ENCODE measurements at places on chromosomes 4 and X.

DNA sequence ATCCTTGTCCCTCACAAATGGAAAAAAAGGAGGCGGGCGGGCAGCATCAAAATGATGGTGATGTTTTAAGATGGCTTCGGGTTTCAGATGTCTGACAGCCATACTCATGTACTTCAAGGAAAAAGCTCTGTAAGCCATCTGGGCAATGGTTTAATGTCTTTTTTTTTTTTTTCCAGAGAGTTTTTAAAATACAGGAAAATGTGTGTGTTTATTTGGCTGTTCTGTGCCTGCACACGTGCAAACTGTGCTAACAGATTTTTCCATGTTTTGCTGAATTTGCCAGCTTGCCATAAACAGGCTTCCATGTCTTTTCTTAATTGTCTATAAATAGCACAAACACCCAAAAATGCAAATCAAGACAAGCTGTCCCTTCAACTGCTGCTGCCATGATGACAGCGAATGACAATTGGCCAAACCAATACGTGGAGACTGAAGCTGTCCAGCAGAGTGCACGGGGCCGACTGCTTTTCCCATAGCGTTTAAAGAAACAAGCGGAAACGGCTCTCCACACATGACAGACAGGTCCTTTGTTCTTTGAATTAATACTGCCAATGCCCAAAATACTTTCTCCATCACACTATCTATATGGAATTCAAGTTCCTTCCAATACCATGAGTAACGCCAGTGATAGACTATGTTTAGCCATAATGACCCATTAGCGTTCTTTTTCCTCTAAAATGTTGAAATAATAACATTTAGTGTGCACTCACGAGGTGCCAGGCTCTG lies 35.7 kb downstream of the AFAP1 start:
- peak; percentile 95 for DNase-seq

- no peak for DNase-seq
These were observed 16.2 kb downstream of the CTAG1B start for GRCh38 chrX:154602766-154603437.

DNA sequence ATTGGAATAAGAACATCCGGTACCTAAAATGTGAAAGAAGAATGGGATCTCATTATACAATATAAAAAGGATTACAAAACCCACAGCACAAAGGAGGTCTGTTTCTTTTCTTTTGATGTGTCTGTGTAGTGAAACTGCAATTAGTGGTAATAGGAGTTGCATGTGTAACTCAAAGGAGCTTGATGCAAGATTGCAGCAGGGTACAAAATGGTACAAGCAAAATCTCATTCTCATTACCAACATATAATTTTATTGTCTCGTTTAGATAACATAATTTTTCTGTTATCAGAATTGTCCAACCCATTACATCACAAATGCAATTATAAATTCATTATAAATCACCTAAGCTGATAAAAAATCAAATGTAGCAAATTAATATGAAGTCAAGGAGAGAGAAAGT lies 47.1 kb upstream of the CCSER1 start:
- DNase-seq, result no peak

- DNase-seq, result no peak
These were observed 6.6 kb downstream of the GPRIN3 start for GRCh38 chr4:89301003-89301402.

- DNase-seq, result peak; percentile 13
These were observed 937 bp downstream of the HELQ start for GRCh38 chr4:83454686-83455085.

GRCh38 chrX:119118780-119119395 lies 8.7 kb downstream of the KIAA1210 start:
- peak; percentile 54 for DNase-seq

DNA sequence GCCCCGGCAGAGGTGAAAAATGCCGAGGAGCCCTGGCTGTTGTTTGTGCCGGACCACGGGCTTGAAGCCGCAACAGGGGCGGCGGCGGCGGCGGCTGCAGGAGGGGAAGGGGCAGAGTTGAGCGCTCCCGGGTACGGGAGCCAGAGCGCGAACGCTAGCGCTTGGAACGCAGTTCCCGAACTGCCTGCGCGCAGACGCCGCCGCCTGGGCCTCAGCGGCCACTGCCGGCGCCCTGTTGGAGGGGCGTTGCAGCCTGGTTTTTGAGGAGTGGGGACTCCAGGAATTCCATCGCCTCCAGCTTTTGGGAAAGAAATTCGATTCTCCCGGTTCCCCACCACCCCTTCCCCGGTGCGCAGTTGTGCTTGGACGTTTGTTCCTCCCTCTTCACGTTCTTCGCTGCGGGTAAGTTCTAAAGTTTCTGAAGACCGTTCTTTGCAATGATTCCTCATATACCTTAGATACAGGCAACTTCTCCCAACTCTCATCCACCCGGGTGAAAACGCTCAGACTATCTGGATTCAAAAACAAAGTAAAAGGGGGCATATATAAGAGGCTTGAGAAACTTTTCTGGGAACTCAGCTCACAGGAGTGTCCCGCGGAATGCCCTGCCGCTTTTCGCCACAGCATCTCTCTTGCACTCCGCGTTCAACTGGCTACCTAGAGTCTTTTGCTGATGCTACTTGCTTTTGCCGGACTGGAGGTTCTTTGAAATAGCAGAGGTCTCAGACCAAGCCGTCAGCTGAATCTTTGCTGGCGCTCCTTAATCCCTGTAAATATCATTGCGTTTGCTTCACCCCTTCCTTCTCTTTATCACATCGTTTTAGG lies 1.0 kb downstream of the FAT4 start:
- DNase-seq, result peak; percentile 57

DNA sequence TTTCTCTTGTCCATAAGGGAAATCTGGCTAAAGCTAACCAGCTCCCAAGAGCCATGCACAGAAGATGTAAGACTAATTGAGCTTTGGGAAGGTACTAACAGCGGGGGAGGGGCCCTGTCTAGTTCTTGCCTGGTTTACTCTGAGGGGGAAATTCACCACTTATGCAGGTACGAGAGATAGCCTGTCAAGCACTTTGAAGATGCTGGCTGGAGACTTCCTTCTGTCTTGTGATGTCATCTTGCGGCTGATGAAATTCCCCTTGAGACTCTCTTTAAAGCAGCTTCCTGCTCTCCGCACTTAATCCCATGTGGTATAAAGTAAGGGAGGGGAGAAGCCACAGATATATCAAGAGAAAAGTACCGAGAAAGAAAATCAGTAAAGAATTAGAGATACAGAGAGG lies 345.3 kb downstream of the MAPK10 start:
- DNase-seq, result no peak

GRCh38 chr4:84167564-84167963 lies 331.5 kb downstream of the NKX6-1 start:
- DNase-seq, result no peak

DNA sequence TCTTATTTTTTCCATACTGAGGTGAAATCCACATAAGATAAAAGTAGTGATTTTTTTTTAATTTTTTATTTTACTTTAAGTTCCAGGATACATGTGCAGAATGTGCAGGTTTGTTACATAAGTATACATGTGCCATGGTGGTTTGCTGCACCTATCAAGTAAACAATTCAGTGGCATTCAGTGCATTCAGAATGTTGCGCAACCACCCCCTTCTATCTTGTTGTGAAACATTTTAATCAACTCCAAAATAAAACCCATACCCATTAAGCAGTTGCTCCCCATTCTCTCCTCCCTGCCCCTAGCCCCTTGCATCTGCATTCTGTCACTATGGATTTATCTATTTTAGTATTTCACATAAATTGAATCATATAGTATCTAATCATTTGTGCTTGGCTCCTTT lies 121.2 kb downstream of the KLHL13 start:
- no peak for DNase-seq

DNA sequence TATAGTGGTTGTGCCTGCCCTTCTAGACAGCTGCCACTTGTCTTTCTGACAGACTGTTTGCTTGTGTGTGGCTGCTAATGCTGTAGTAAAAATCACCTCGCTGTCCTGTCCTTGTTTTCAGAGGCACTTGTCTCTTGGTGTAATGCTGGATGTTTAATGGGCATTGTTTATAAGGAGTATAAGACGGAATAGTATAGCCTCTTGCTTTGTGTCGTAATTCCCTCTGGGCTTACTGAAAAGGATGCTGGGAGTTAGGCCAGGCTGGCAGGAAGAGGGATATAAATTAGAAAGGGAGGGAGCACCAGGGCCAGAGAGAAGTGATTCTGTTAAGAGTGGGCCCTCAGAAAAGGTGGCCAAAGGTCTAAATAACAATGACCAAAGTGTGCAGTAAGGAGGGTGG lies 29.0 kb downstream of the NHS start:
- no peak for DNase-seq

DNA sequence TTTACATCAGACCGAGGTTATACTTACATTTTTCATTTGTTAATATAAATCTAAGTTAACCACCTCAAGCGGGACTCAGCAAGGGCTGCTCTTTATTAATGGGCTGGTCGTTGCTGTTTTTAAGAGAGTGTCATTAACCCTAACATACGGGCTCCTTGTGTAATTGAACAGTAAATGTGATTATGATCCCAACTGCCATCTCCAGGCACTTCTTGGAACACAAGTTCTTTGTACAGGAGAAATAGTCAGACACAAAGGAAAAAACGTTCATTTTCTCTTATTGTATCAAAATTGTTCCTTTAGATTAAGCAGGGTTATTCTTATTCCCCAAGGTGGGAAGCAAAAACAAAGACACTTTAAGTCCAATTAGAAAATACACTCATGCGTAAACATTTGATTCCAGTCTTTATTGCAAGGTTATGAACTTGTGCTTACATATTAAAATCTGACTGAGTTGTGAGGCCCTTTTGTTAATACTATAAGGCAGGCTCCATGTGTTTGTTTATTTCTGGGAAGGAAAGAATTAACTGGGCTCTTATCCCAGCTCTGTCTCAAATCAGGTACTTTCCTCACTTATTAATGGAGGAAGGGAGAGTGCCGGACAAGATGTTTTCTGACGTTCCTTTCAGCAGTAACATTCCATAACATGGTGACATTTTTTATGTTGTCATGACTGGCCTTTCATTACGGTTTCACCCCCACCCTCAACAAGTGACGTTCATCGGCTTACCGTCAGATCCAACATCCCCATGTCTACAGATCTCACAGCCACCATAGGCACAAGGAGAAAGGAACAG lies 95.9 kb downstream of the RASL11B start:
- peak; percentile 52 for DNase-seq

- DNase-seq, result no peak
These were observed 106.5 kb downstream of the CPZ start for GRCh38 chr4:8699063-8699385.

DNA sequence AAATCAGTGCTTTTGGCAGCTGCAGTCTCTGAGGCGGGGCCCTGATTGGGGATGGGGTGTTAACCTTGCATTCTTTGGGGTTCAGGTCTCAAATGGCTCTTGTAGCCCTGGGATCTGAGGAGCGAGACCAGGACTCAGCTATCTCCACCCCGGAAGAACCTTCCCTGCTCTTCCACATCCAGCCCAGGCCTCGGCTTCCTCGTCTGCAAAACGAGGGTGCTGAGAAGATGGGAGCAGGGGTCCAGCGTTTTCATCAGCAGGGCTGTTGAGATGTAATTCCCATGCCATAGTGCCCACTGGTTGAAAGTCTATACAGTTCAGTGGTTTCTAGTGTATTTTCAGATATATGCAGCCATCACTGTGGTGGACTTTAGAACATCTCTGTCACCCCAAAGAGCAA lies 34.6 kb upstream of the WFS1 start:
- no peak for DNase-seq

GRCh38 chr4:155509555-155509954 lies 132.8 kb upstream of the MAP9 start:
- DNase-seq, result peak; percentile 32

- DNase-seq, result no peak
These were observed 30.2 kb upstream of the SEPSECS start for GRCh38 chr4:25190407-25190806.

GRCh38 chrX:155069414-155069813 lies 1.5 kb downstream of the CMC4 start:
- DNase-seq, result no peak

GRCh38 chrX:153527208-153527607 lies 9.8 kb downstream of the ATP2B3 start:
- no peak for DNase-seq

- DNase-seq, result no peak
These were observed 12.7 kb upstream of the CXCL8 start for GRCh38 chr4:73727685-73728084.

Measured in EH (cell line).